CD4-positive, alpha-beta T cell (primary cell): ENCODE measurements at places on chromosomes 1 and 21. TPM values are rescaled to one million over a fixed set of nuclear protein-coding genes. Genes with fewer than 3 reads are reported as not detected.

DNA sequence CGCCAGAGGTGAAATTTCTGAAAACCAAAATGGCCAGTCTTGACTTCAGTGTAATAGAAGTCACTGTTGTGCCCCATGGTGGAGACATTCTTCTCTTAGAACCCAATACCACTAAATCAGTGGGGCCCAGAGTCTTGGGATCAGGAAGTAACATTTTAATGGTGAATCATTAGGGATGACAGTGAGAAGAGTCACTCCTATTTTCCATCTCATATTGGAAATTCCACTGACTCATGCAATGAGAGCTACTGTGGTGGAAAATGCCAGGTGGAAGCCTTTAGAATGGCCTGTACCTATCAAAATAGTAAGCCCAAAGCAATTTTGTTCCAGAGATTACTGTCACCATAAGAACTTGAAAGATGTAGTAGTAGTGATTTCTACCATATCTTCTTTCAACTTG is 20.6 kb upstream of the PPM1J start:
- H3K36me3 ChIP-seq = no peaks in the 10 kb centered on the region
- H3K27ac ChIP-seq = no peak overlapping the region
- peaks cover 11% of the 10 kb centered on the region for H3K27me3 ChIP-seq
- H3K4me3 ChIP-seq = no peak overlapping the region
- DNase-seq = no peak

MIXL1 gene
- total RNA-seq = not detected

DNA sequence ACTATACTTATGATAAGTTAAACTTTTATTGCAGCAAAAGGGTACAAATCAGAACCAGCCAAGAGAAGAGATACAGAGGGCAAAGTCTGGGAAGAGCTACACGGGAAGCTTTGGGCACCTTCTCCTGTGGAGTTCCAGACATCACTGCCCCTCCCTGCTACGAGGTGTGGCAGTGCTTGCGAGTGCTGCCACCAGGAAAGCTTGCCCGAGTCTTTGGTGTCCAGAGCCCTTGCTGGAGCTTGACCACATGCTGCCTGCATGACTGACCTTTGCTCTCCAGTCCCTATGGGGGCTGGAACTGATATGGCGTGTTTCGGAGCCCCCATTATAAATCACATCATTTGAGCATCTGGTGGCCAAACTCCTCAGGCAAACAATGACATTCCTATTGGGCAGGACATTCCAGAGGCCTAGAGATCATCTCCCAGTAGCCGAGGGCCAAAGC is 23.4 kb downstream of the PLEKHO1 start:
- H3K36me3 ChIP-seq = no peaks in the 10 kb centered on the region
- no peaks in the 10 kb centered on the region for H3K4me1 ChIP-seq

DNA sequence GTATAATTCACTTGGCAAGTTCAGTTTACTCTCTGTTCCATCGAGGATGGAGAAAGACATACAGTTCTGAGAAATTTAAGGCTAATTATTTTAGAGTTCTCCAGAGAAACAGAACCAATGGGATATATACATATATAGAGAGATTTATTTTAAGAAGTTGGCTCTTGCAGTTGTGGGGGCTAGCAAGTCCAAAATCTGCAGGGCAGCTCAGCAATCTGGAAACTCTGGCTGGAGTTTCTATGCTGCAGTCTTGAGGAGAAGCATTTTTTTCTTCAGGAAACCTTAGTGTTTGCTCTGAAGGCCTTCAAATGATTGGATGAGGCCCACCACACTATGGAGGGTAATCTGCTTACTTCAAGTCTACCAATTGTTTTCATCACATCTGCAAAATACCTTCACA is 34.6 kb downstream of the TRAF5 start:
- no peak overlapping the region for H3K4me3 ChIP-seq
- H3K36me3 ChIP-seq = peaks cover 70% of the 10 kb centered on the region
- no peaks in the 10 kb centered on the region for H3K27me3 ChIP-seq
- no peak for DNase-seq
- H3K27ac ChIP-seq = no peak overlapping the region
- peaks cover 5% of the 10 kb centered on the region for H3K4me1 ChIP-seq

- no peaks in the 10 kb centered on the region for H3K27me3 ChIP-seq
- H3K4me3 ChIP-seq = no peak overlapping the region
- DNase-seq = no peak
- no peak overlapping the region for H3K27ac ChIP-seq
- H3K36me3 ChIP-seq = no peaks in the 10 kb centered on the region
- no peaks in the 10 kb centered on the region for H3K4me1 ChIP-seq
Observed at GRCh38 chr1:196861429-196861828, 26.4 kb upstream of the CFHR4 start.

SH2D5 gene
- total RNA-seq = 0.08 TPM

DFFA gene
- total RNA-seq = 7.4 TPM
